ENCODE measurements at places on chromosomes 2 and 18. TPM values are rescaled to one million over a fixed set of nuclear protein-coding genes. Genes with fewer than 3 reads are reported as not detected.

PLGLB2 gene
- 0.63 TPM for total RNA-seq

PRSS56 gene
- total RNA-seq = not detected

QPCT gene
- total RNA-seq = 8.8 TPM

ABCG5 gene
- not detected for total RNA-seq

DRC1 gene
- total RNA-seq = under 0.01 TPM

DNER gene
- 2.8 TPM for total RNA-seq

LIMS4 gene
- total RNA-seq = 0.77 TPM

KIF5C gene
- 0.26 TPM for total RNA-seq

KRCC1 gene
- total RNA-seq = 8.6 TPM

PXDN gene
- 73.5 TPM for total RNA-seq

NEU4 gene
- total RNA-seq = 0.17 TPM

MBD5 gene
- total RNA-seq = 18.5 TPM

FRZB gene
- total RNA-seq = 0.17 TPM

GPR17 gene
- total RNA-seq = not detected

C1QL2 gene
- not detected for total RNA-seq

DLX2 gene
- total RNA-seq = 0.09 TPM

REG3A gene
- total RNA-seq = not detected

GALNT5 gene
- 30.1 TPM for total RNA-seq

ICOS gene
- not detected for total RNA-seq

PSMA8 gene
- total RNA-seq = not detected

DCC gene
- total RNA-seq = 0.52 TPM

MPV17 gene
- 73.6 TPM for total RNA-seq

ARHGEF4 gene
- 2.2 TPM for total RNA-seq

ACMSD gene
- not detected for total RNA-seq

GPATCH11 gene
- total RNA-seq = 3.7 TPM

COPS7B gene
- total RNA-seq = 14.0 TPM

NEB gene
- under 0.01 TPM for total RNA-seq
